AML-193 (cell line): ENCODE measurements at places on chromosomes 3 and 15.

GRCh38 chr15:101248274-101248673 is 3.6 kb downstream of the CHSY1 start:
- no peak for DNase-seq

GRCh38 chr3:136195258-136196063 is 674 bp downstream of the MSL2 start:
- peak; percentile 69 for DNase-seq

DNA sequence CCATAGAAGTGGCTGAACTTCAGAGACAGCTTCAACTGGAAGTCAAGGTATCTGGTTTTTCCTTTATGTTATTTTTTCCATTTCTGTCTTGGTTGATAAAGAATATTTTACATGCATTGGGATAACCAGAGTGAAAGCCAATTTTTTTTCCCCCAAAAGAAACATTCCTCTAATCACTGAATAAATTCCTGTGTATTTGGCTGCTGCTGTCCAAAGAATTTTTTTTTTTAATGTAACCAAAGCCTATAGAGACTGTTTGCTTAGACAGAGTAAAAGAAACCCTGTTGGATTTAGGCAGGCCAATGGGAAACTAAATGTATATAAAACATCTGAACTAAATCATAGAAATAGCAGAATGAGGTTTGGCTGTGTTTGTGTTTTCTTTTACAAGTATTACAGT is 75.2 kb downstream of the CGNL1 start:
- no peak for DNase-seq

GRCh38 chr3:104032283-104032682 is 1334.4 kb upstream of the ALCAM start:
- DNase-seq: no peak

GRCh38 chr3:83662381-83662960 is 1296.3 kb upstream of the CADM2 start:
- no peak for DNase-seq

GRCh38 chr15:22895465-22896190 is 57.2 kb downstream of the NIPA2 start:
- DNase-seq: no peak

GRCh38 chr3:196144383-196145105 is 62.7 kb upstream of the TFRC start:
- no peak for DNase-seq

DNA sequence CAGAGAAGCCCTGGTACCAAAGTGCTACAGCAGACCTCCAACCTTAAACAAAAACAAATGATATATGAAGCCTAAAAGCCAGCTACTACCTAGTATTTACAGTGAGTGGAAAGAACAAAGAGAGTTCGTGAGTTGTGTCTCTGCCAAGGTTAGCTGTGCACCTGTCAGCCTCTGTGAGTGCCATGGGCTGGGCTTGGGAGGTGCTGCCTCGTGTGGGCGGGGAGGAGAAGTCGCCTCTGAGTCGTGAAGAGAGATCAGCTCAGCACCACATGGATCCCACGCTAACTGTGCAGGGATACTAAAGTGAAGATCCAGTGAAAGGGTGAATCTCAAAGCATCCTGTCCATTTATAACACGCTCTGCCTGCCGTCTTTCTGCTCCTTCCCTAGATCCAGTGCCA is 101.9 kb downstream of the CHDH start:
- DNase-seq: no peak

GRCh38 chr3:87949879-87950208 is 109.0 kb downstream of the CGGBP1 start:
- no peak for DNase-seq

GRCh38 chr15:25481208-25481859 is 42.5 kb upstream of the UBE3A start:
- no peak for DNase-seq

GRCh38 chr15:78680431-78681075 is 39.5 kb upstream of the CHRNB4 start:
- DNase-seq: no peak

DNA sequence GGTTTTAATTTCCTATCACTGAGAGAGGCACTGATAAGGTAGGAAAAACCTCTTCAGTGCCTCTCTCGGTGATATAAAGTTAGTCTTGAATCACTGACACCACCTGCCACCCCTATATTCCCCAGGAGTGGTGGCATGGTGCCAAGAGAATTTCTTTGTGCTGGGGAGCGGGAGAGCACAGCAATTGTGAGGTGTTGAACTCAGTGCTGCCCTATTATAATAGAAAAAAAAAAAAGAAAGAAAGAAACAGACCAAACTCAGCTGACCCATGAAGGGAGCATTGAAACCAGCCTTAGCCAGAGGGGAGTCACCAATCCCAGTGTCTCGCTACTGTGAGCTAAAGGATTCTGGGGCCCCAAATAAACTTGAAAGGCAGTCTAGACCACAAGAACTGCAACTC is 201.4 kb upstream of the STT3B start:
- DNase-seq: no peak

GRCh38 chr15:50116477-50116876 is 2.6 kb downstream of the ATP8B4 start:
- DNase-seq: peak; percentile 74

GRCh38 chr15:92033723-92034122 is 180.2 kb downstream of the SLCO3A1 start:
- DNase-seq: no peak

GRCh38 chr3:49799761-49800160 is at the start of gene CDHR4:
Gene CDHR4 (minus strand): TSS chr3:49799873. CDS start chr3:49799812, 61 bp downstream.
- DNase-seq: no peak

- DNase-seq: no peak
Measured at GRCh38 chr3:41608347-41608746, 353.6 kb downstream of the ULK4 start.

DNA sequence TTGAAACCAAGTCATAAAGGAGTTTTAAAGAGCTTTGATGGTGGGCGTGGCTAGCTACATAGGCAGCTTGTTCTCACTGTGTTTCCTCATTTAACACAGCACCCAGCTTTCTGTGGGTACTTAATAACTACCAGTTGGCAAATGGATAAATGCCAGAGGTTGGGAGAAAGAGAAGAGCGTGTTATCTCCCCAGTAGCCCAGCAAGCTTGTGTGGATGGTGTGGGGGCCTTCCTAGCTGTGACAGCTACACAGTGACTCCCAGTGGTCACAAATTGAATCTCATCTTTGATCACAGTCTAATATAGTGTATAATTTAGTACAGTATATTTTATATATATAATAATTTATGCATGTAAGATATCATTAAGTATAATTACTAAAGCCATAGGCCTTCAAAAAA is 984.1 kb downstream of the EPHA3 start:
- DNase-seq: peak; percentile 49

GRCh38 chr3:195893044-195893395 is 15.3 kb downstream of the TNK2 start:
- DNase-seq: no peak

DNA sequence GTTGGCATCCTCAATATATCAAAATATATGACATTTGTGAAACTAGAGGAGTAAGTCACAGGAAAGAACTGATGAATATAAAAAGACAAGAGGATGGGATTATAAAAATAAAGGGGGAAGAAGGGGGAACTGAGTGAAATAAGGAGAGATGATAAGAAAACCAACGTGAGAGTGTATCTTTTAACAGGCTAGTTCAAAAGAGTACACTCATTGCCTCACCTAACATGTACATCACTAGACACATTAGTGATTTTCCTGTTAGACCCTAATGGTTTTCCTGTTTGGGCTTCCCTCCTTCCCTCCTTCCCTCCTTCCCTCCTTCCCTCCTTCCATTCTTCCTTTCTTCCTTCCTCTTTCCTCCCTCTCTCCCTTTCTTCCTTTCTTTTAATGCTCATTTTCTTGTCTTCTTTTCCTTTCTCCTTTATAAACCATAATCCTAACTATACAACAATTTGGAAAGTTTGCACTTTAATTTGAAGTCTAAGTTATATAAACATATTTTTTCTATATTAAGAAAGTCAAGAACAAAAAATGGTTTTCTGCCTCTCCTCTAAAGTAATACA is 35.8 kb downstream of the FSIP1 start:
- DNase-seq: no peak

- no peak for DNase-seq
Measured at GRCh38 chr3:134464689-134465365, 21.0 kb downstream of the ANAPC13 start.

- DNase-seq: peak; percentile 14
Measured at GRCh38 chr15:76330080-76330680, 6.4 kb upstream of the ISL2 start.

DNA sequence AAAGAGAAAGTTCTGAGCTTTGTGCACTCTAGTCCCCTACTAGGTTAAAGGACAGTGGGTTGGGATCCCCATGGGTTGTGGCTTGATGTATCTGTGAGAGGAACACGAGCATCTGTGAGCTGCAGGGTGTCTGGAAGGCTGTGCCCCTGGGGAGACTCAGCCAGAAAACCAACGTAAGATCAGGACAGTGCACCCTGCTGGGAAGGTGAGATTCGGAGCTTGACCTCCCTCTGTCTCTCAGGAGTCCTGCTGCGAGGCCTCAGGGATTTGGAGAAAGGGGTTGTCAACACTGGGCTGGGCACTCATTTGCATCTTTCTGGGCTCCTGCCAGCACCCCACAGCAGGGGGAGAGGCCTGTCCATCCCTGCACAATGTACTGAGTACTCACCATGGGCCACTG is 15.2 kb downstream of the ANKRD63 start:
- no peak for DNase-seq

DNA sequence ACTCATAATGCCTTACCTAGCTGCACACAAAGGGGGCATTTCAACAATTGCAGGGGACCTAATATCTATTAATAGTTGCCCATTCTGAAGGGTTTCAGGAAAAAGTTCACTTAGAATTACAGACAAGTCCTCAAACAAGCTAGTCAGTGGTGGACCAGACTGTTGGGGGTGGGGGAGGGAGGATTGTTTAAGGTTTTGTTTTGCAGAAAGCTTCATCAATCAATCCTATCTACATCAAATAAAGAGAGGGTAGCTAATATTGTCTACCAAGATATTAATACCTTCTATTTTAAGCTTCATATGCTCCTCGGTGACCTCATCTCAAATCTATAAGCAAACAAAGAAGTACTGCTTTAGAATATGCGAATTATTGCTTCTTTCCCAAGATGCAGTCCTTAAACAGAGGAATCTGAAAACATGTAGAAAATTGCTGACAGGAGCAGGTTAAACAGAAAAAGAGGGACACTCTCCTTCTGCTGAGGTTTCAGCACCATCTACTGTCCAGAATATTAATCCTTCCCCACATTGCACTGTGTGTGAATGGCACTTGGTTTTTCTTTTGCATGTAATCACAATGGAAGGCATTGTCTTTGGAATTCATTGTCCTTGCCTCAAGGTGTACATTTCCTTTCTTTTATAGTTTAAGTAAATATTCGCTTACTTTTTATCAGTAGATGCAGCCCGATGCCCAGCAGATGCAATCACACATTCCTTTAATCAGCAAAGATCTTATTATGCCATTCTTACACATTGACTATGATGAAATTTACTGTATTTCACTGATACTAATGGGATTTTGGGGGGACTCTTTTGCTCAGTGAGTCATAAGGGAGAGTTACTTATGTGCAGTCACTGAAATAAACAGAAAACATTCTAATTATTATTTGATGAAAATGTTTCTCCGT is 94.7 kb downstream of the IL5RA start:
- peak; percentile 17 for DNase-seq
